ENCODE measurements at places on chromosomes 5 and 9.

GRCh38 chr5:60352992-60353599 is 346.9 kb downstream of the DEPDC1B start:
- no peak for DNase-seq

DNA sequence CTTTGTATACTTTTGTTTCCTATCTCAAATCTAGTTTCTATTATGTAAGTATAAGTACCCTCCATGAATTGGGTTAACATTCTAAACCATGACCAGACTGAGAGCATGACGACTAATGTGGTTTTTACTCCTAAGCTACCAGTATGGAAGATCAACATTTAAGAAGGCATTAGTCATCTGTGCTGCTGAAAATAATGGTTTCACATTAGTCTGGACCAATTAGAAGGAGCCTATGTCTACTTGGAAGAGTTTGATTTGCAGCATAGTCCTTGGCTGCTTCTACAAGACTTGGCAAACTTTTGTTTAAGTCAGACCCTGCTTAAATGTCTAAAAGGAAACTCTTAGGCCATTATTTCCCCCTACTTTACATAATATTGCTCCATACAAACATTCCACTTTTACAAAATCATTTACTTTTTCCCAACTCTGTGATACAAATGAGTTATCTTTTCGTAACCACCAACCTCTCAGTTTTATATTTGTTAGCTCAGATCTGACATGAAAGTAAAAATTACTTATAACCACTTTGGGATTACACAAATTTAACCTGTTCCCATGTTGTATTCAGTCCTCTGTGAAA is 186.7 kb downstream of the COMMD10 start:
- DNase-seq, result no peak

DNA sequence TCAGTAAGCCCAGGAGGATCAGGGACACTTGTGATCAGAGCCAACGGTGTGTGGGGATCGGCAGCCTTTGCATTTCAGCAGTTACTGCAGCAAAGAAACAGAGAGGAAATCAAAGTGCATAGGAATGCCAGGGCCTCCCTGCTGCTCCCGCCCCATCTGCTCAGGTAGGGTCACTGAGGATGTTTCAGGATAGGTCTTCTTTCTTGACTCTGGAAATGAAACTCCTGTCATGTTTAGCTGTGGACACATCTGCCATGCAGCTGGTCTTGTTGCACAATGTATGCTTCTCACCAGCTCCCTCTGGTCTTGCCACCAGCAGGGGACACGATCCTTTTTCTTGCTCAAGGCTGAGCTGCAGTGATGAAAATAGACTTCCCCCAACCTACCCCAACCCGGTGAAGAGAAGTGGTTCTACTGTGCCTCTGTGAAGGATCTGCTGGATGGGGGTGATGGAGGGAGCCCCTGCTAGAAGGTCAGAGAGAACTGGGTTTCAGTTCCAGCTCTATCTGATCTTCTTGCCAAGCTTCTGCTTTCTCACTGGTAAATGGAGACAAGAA is 185.2 kb upstream of the KLF4 start:
- DNase-seq, result no peak

DNA sequence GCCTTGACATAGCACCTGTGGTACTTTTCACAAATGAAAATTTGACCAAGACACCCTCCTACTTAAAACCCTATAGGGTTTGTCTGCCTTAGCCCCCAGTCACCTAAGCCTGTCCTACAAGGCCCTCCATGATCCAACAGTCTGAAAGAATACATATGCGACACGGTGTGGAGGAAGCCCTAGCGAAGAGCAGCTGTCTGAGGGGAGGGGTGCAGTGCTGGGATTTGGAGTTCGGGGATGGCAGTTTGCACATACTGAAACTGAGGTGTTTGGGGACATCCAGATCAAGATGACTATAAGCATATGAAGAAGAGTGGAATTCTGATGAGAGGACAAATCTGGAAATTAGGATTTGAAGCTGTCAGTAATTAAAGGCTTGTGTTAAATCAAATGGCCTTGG is 7.2 kb upstream of the MYORG start:
- no peak for DNase-seq

- DNase-seq, result no peak
Measured at GRCh38 chr5:32711681-32712480, 760 bp downstream of the NPR3 start.

DNA sequence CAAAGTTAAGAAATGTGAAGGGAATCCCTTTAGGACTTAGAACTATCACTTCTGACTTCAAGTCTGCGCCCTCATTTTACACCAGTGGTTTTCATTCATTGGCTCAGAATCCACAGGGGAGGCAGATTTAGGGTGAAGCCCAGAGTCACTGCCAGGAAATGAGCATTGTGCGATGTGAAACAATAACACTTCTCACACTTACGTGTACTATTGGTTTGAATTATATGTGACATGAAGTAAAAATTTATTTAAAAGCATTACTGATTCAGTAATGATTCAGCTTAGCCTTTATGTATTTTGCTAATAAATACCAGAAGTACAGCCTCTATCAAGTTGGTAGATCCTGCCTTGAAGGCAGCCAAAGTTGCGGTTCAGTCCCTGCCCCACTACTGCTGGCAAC is 98.6 kb downstream of the PAM start:
- no peak for DNase-seq

- DNase-seq, result no peak
Measured at GRCh38 chr9:23079798-23080197, 633.2 kb downstream of the DMRTA1 start.

DNA sequence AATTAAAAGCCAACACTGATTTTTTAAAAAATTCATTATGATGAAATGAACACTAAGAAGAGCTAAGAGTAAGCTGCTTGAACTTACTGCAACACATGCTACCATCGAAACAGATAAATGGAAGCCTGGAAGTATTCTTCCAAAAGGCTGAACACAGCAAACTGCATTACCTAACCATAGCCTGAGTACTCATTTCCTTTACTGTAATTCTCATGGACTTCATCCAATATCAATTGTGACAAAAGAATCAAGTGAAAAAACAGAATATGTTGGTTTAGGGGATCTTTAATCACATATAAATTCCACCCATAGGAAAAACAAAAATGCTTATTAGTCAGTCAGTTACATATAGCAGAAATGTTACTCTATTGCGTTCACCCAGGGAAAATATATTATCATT is 68.5 kb downstream of the DROSHA start:
- no peak for DNase-seq

DNA sequence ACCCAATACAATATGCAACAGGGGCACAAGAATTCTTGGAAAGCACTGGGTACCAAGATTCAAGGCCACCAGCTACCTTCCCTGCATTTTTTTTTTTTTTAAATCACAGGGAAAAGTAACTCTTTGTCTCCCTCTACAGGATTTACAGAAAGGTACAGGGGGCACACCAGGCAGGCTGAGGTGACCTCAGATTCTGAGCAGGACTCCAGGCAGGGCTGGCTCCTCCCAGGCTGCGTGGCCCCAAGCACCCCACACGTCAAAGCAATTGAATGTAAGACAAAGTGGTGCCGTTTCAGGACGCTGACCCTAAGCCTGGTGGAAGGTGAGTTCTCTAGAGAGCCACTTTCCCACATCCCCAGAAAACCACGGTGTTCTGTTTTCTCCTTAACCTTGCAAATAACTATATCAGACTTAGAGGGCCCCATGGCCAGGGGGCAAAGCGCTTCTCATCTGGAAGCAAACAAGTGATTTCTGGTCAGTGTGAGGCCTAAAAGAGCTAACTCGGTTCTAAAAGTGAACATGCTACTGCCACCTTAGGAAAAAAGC is 222.6 kb downstream of the ROR2 start:
- DNase-seq, result no peak

GRCh38 chr5:147963948-147964693 is 57.8 kb upstream of the C5orf46 start:
- no peak for DNase-seq

GRCh38 chr5:62486672-62487071 is 74.1 kb downstream of the IPO11 start:
- DNase-seq, result no peak

GRCh38 chr9:112404508-112404932 is 24.6 kb downstream of the HSDL2 start:
- no peak for DNase-seq

DNA sequence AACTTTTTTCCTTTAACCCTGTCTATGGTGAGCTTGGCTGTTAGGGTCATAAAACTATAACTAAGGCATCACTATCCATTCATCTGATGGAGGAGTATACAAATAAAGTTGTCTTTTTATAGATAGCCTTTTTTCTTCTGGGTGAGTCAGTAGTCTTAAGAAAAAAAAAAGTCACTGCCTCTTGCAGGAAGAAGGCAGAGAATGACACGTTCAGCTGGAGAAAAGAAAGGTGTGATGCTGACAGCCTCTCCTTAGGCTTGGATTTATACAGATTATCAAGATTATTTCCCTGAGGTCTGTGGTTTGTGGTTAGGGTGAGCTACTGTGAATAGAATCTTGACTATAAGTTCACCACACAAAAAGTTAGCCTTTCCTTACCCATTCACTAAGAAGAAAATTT is 23.0 kb downstream of the EPB41L4B start:
- DNase-seq, result no peak

DNA sequence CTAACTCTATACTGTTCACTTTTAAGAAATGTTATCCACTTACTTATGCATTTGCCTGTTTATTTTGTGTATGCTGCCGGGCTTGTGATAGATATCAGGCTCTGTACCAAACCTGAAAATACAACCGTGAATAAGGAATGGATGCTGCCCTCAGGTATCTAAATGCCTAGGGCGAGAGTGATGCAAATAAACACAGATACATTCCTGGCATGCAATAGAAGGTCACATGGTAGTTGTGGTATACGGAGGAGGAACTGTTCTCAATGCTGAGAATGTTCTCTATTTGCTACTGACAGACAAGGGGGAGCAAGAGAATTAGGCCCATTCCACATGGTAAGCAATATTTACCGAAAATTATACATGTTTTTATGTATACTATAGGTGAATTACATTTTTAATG is 227.8 kb downstream of the ICE1 start:
- DNase-seq, result no peak

GRCh38 chr9:136348691-136349090 is 14.9 kb downstream of the DNLZ start:
- DNase-seq, result no peak

GRCh38 chr5:125486634-125487033 is 740.2 kb upstream of the ZNF608 start:
- no peak for DNase-seq

GRCh38 chr5:91978221-91978882 is 595.2 kb upstream of the ARRDC3 start:
- no peak for DNase-seq

GRCh38 chr5:7787770-7788169 is 63.2 kb downstream of the CFAP90 start:
- DNase-seq, result no peak

DNA sequence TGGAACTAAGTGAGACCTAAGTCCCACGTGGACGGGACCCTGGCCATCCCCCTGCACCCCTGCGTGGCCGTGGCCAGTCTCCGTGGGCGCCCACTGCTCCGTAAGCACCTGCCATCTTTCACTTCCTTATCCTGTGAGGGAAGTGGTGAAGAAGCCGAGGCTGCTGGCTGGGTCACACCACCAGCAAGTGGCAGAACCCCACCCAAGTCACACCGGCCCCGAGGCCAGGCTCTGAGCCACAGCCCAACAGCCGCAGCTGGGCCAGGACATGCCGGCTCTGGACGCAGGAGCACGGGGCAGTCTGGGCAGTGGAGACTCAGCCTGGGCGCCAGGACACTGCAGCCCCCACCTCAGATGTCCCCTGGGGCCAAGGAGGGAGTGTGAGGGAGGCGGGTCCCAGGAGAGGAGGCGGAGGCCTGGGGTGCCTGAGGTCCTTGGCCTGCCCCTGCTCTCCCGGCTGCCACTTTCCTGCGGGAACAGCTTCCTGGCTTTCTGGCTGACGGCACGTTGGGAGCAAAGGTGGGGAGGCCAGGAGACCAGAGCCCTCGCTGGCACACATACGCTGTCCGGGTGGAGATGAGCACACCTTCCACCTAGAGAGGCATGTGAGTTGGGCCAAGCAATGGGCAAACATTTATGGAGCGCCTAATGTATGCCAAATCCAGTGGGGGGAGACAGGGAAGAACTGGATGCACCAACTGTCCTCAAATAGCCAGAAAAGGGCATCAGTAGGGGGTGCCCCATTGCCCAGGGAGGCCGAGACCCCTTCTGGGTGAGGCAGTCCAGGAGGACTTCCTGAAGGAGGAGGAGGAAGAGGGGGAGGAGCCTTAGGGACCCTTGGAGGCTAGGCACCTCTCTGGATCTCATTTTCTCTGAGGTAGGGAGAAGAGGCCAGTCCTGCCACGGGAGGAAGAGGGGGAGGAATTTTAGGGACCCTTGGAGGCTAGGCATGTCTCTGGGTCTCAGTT is 43.9 kb upstream of the EGFL7 start:
- DNase-seq, result no peak

DNA sequence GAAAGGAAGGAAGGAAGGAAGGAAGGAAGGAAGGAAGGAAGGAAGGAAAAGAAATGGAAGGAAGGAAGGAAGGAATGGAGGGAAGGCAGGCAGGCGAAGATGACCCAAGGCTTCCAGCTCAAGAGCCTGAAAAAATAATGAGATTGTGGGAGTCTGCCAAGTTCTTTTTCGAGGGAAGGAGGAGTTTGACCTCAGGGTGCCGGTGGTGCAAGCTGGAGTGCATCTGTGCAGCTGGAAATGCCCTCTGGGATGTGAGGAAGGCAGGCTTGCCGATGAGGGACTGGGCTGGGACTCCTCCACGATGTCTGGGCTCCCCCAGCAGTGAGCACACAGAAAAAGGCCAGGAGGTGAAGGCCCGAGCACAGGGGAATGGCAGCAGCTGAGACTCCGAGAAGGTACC is 154.9 kb upstream of the DAPK1 start:
- DNase-seq, result no peak

DNA sequence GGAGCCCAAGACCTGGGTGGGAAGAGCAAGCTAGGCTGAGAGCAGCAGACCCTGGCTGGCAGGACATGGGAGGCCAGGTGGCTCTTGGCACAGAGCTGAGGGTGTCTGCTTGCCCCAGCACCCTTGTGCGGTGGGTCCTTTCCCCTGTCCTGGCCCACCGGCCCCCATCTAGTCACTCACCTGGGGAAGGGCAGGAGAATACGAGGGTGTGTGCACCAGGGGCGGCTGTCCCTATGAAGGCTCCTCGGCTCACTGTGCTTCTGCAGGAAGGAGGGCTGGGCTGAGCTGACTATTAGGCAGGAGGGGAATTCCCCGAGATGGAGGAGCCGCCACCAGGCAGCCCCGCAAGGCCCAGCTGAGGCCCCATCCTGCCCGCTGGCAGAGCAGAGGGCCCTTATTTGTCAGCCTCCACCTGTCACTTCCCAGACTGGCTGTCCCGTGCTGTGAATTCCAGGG is 6.1 kb upstream of the TNIP1 start:
- no peak for DNase-seq

- DNase-seq, result no peak
Measured at GRCh38 chr5:116237917-116238500, 153.2 kb downstream of the COMMD10 start.

DNA sequence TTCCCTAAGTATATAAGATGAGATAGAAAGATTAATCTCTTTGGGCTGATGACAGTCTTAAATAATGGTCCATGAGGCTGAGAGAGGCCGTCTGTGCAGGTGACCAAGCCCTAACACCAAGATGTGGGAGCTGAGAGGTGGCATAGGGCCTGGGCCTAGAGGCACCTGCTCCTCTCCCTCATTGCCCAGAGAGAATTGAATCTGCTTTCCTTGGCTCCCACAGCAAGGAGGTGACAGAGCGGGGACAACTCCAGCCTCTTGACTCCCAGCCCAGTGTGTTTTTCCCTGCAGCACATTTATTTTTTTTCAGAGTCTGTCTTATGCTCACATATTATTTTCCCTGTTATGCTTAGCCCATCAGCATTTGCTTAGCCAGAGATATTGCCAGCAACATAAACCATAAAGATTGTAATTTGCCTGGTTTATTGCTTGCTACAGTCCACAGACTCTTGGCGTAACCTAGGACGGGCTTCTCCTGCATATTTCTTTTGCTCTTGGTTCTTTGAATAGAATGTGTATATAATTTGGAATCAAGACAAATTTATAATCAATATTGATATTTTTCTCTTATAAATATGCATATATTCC is 105.6 kb downstream of the NTRK2 start:
- DNase-seq, result no peak
